ENCODE measurements at places on chromosomes 1 and 21. TPM values are rescaled to one million over a fixed set of nuclear protein-coding genes. Genes with fewer than 3 reads are reported as not detected.

DNA sequence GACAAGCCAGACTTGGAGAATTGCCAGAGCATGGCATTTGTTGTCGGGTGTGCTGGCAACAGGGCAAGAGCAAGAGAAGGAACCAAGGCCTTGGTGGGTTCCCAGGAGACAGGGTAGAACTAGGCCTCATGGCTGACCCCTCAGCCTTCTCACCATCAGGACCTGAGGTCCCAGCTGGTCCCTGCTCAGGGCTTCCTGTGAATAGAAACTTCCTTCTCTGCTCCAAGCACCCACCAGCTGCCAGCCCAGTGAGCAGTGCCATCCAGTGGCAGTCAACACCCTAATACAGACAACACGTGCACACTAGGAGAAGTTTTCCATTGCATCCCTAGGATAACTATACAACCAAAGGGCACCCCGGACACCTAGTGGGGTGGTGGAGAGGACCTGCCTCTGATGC, 22.8 kb downstream of the S100A6 start:
- H3K4me3 ChIP-seq = no peak overlapping the region
- H3K36me3 ChIP-seq = no peaks in the 10 kb centered on the region
- H3K27me3 ChIP-seq = no peaks in the 10 kb centered on the region
- no peak for DNase-seq

DNA sequence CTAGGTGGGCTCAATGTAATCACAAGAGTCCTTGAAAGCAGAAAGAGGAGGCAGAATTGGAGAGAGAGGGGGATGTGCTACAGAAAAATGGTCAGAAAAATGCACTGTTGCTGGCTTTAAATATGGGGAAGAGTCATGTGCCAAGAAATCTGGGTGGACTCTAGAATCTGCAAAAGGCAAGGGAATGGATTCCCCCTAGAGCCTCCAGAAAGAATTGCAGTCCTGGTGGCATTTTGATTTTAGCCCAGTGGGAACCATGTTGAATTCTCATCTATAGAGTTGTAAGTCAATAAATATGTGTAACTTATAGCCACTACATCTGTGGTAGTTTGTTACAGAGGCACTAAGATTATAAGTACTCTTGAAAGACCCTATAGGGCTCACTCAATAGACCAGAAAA, 210.3 kb downstream of the ASTN1 start:
- H3K4me3 ChIP-seq = no peak overlapping the region
- H3K27ac ChIP-seq = no peak overlapping the region
- H3K4me1 ChIP-seq = no peaks in the 10 kb centered on the region
- H3K27me3 ChIP-seq = no peaks in the 10 kb centered on the region

DNA sequence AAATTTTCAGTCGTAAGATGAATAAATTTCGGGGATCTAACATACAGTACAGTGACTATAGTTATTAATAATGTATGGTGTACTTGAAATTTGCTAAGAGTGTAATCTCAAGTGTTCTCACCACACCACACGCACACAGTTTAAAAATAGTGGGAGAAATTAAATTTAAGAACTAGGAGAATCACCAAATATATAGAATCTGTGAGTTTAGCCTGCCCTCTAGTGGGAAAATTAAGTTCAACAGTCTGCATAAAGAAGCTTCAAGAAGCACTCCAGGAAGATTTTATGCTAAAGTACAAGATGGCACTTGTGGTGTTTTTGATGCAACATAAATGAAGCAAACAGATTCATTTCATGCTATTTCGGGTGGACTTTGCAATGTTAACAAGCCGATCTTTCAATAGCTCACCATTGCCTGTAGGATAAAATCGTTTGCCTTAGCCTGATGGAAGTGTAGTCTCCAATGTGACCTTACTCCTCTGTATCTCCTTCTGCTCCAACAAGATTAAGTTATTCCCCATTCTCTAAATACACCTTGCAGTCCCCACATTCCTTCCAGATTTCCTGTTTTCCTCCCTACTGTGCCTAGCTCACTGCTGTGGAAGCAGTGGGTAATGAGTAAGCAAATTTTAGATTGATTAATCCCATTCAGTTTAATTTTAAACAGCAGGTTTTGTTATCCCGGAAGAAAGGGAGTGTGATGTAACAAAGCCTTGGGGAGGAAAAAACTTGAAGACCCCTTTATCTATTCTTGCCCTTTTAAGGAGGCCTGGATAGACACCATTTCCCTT, 8.7 kb upstream of the PIK3C2B start:
- H3K27ac ChIP-seq = no peak overlapping the region
- H3K4me3 ChIP-seq = no peak overlapping the region
- no peaks in the 10 kb centered on the region for H3K36me3 ChIP-seq

GRCh38 chr1:116956378-116956777, 45.2 kb upstream of the CD101 start:
- H3K27me3 ChIP-seq = no peaks in the 10 kb centered on the region
- no peaks in the 10 kb centered on the region for H3K4me1 ChIP-seq
- no peak for DNase-seq
- no peaks in the 10 kb centered on the region for H3K36me3 ChIP-seq
- H3K4me3 ChIP-seq = no peak overlapping the region

DNA sequence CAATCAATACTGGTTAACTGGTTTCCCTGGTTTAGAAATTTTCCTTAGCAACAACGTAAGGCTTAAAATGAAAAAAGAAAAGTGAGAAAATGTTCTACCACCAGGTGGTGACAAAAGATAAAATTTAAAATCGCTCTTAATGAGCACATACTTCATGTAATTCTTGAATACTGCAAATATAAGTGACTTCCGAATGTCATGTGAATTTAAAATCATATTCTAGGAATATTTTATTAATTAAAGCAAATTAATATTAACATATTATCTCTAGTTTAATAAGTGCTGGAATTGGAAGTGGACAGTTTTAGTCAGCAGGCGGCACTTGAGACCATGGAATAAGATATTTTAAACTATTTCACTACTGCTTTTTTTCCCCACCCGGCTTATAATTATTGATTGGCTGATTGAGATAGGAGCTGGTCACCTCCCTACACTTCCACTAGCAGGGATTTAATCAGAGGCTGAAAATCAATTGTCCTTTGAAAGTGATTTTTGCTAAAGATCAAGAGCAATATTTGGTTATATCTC, 5.0 kb upstream of the ADAMTS1 start:
- H3K4me3 ChIP-seq = peak overlapping the region; percentile 28
- H3K4me1 ChIP-seq = no peaks in the 10 kb centered on the region
- no peaks in the 10 kb centered on the region for H3K27me3 ChIP-seq
- no peak overlapping the region for H3K27ac ChIP-seq

DNA sequence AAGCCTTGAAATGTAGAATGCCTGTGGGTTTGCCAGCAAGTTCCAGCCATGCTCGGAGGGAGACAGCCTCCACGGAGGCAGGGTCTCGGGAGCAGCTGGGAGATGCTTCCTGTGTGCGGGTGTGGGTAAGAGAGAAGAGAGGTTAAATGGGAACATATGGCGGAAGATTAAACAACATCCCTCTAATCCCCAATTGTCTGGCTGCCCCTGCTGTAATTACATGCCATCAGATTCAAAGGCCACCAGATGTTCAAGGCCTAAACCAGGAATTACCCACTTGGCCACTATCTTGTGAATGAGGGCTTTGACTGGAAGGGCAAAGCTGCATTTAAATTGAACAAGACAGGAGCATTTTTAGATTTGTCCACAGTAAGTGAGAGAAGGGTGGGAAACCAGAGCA, 81.4 kb upstream of the BACE2 start:
- no peak for DNase-seq
- H3K4me1 ChIP-seq = no peaks in the 10 kb centered on the region
- H3K27ac ChIP-seq = no peak overlapping the region
- H3K36me3 ChIP-seq = no peaks in the 10 kb centered on the region

GRCh38 chr21:16004086-16004485, 274.3 kb downstream of the USP25 start:
- no peaks in the 10 kb centered on the region for H3K4me1 ChIP-seq
- no peaks in the 10 kb centered on the region for H3K27me3 ChIP-seq
- H3K4me3 ChIP-seq = no peak overlapping the region
- DNase-seq = no peak

GRCh38 chr1:234969011-234969441, 159.6 kb downstream of the TOMM20 start:
- DNase-seq = no peak
- H3K4me3 ChIP-seq = no peak overlapping the region
- no peaks in the 10 kb centered on the region for H3K27me3 ChIP-seq
- peaks cover 67% of the 10 kb centered on the region for H3K4me1 ChIP-seq

GRCh38 chr1:6794164-6794563, 8.9 kb downstream of the CAMTA1 start:
- H3K36me3 ChIP-seq = no peaks in the 10 kb centered on the region
- peaks cover 14% of the 10 kb centered on the region for H3K4me1 ChIP-seq
- H3K27ac ChIP-seq = no peak overlapping the region
- no peak for DNase-seq
- H3K4me3 ChIP-seq = no peak overlapping the region

DNA sequence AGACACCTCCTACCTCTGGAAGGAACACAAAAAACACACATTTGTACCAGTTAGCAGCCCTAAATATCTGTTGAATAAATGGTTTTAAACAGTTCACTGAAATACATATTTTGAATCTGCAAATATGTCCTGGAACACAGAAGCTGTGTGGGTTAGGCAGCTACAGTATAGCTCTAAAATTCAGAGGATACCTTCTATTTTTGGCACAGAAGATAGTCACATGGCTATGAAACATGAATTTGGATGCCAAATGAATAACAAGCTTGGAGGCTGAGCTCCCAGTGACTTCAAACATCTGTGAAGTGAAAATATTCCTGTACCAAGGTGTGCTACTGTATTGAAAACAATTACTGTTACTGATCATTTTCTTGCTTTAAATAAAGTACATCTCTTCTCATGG, 391.5 kb upstream of the ADGRL2 start:
- no peaks in the 10 kb centered on the region for H3K36me3 ChIP-seq
- H3K27ac ChIP-seq = no peak overlapping the region
- H3K27me3 ChIP-seq = no peaks in the 10 kb centered on the region
- no peak for DNase-seq
- no peak overlapping the region for H3K4me3 ChIP-seq

GRCh38 chr21:35489389-35489980, 440.4 kb upstream of the RUNX1 start:
- DNase-seq = no peak
- H3K36me3 ChIP-seq = no peaks in the 10 kb centered on the region
- no peak overlapping the region for H3K4me3 ChIP-seq
- no peak overlapping the region for H3K27ac ChIP-seq

DNA sequence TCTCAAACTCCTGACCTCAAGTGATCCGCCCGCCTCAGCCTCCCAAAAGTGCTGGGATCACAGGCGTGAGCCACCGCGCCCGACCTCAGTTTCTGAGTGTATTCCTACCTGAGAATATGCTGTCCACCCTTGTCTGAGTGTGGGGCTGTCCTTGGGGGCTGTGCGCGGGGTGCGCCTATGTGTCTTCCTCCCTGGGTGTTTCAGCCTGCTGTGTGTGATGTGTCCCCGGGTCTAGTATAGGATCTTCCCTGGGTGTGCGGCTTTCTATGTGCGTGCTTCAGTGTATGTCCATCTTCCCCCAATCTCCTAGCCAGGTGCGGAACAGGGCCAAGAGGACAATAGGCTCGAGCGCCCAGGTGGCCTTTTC, 8.3 kb upstream of the ID3 start:
- no peaks in the 10 kb centered on the region for H3K27me3 ChIP-seq
- peaks cover 14% of the 10 kb centered on the region for H3K4me1 ChIP-seq
- H3K4me3 ChIP-seq = peak overlapping the region; percentile 62
- no peaks in the 10 kb centered on the region for H3K36me3 ChIP-seq

DNA sequence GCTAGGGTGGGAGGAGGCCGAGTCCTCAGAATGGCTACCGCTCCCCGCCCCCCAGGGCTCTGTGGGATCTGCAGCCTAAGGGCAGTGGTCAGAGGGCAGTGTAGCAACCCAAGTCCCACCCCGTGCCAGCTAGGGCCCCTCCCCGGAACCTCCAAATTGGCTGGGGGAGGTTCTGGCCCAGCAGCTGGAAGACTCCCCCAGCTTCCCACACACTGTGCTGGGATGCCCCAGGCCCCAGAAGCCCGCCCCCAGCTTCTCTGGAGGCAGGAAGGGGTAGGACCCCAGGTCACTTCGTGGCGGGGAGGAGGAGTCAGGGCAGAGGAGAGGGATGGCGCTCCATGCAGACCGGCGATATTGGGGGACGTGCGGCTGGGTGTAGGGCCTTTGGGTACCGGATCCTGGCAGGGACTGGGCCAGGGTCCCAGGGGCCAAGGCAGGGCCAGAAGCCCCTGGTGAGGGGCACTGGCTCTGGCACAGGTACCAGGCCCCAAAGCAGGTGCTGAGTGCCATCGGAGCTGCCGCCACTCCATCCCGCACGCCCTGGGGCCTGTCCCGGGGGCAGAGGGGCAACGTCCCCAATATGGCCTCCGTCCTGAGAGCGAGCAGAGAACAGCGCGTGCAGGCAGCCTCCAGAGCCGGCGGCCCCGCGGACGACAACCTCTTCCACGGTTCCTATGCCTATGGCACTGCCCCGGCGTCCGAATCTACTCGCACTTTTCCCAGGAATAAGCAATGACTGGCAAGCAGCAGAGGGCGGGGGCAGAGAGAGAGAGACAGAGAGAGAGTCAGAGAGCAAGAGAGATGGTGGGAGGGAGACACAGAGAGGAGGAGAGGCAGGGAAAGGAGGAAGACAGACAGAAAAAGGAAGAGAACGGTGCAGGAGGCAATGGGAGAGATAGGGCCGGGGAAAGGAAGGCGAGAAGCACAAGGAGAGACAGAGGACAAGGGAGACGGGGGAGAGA, 65.7 kb downstream of the RAP1GAP start:
- H3K4me3 ChIP-seq = no peak overlapping the region
- DNase-seq = no peak
- no peaks in the 10 kb centered on the region for H3K27me3 ChIP-seq
- no peaks in the 10 kb centered on the region for H3K36me3 ChIP-seq
- no peak overlapping the region for H3K27ac ChIP-seq

DNA sequence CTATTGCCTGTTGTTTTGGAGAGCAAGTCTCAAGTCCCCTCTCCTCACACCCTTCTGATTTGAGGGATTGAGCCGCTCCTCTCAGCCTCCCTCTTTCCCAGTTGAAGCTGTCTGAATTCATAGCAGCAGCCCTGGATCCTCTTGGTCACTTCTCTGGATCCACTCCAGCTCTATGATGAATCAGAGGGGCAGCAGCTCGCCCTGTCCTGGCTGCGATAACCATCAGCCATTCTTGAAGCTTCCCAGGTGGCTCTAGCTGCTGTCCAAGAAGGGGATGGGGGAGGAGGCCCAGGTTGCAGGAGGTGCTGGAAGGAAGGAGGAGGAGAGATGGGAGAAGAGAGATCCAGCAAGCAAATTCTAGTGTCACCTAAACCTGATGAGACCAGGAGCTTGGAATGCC, 31.3 kb downstream of the WNT4 start:
- H3K36me3 ChIP-seq = no peaks in the 10 kb centered on the region
- no peak overlapping the region for H3K27ac ChIP-seq
- H3K4me1 ChIP-seq = peaks cover 7% of the 10 kb centered on the region
- H3K27me3 ChIP-seq = no peaks in the 10 kb centered on the region
- no peak for DNase-seq

- peaks cover 3% of the 10 kb centered on the region for H3K4me1 ChIP-seq
- DNase-seq = no peak
Observed at GRCh38 chr1:227280836-227281235, 37.5 kb downstream of the CDC42BPA start.

Gene IL22RA1
- total RNA-seq = 0.36 TPM

Gene HOOK1
- 0.07 TPM for total RNA-seq

Gene FCRLA
- total RNA-seq = not detected

Gene ERO1B
- total RNA-seq = 7.5 TPM

Gene KRTAP7-1
- not detected for total RNA-seq
